ENCODE measurements at places on chromosomes 2 and 18. TPM values are rescaled to one million over a fixed set of nuclear protein-coding genes. Genes with fewer than 3 reads are reported as not detected.

The EPC2 gene
- total RNA-seq: 37.2 TPM

The TMEM178A gene
- 1.5 TPM for total RNA-seq

The MC4R gene
- total RNA-seq: not detected

The SALL3 gene
- not detected for total RNA-seq

DNA sequence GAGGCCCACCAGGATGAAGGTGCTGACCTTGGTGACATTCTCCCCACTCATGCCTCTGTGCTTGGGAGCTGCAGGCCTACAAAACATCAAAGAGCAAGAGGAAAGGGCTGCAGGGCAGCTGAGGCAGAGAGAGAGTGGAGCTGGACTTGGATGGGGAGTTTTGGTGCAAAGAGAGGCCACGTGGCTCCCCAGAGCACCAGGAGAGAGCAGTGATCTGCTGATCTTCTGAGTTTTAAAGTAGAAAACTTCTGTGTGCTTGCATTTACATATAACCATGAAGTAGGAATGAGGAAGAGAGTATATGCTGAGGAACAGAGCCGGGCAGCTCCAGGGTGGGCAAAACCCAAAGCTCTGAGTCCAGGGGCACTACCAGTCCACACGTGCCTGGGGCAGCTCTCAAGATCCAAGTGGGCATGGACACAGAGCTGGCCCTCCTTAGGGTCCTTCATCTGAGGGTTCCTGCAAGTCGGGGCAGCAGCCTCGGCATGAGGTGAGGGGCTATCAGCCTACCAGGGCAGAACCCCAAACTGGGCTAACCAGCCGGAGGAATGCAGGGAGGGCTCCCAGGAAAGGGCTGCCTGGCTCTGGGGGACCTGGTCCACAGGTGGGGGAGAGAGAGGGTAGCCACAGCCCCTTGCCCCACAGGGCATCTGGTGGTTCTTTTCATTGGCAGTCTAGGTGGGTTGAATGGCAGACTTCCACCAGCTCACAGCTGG lies at the start of gene OR6B2:
Gene OR6B2 (minus strand): TSS at position 51 of the 716 bp plus-strand sequence. CDS start 0 bp downstream, at position 51.
- H3K4me1 ChIP-seq: peaks cover 6% of the 10 kb centered on the region
- H3K27ac ChIP-seq: no peak within 1 kb of the TSS
- peaks cover 1% of the 10 kb centered on the region for H3K36me3 ChIP-seq
- no peak within 1 kb of the TSS for H3K4me3 ChIP-seq
- peaks cover 43% of the 10 kb centered on the region for H3K27me3 ChIP-seq
- no peak for DNase-seq

GRCh38 chr2:159202568-159203071 lies 83.9 kb downstream of the WDSUB1 start:
- H3K4me1 ChIP-seq: peaks cover 10% of the 10 kb centered on the region
- no peak for DNase-seq
- no peaks in the 10 kb centered on the region for H3K36me3 ChIP-seq
- H3K27ac ChIP-seq: no peak overlapping the region
- H3K4me3 ChIP-seq: no peak overlapping the region

The TUBA3E gene
- total RNA-seq: not detected

- peaks cover 6% of the 10 kb centered on the region for H3K4me1 ChIP-seq
- H3K27ac ChIP-seq: no peak overlapping the region
- no peaks in the 10 kb centered on the region for H3K36me3 ChIP-seq
- no peaks in the 10 kb centered on the region for H3K27me3 ChIP-seq
- DNase-seq: no peak
Measured at GRCh38 chr2:202773301-202773973, 98.1 kb downstream of the ICA1L start.

The LCLAT1 gene
- 46.6 TPM for total RNA-seq

- H3K27ac ChIP-seq: no peak overlapping the region
- no peaks in the 10 kb centered on the region for H3K4me1 ChIP-seq
- H3K4me3 ChIP-seq: no peak overlapping the region
Measured at GRCh38 chr18:40864846-40865245, 1090.2 kb upstream of the PIK3C3 start.

DNA sequence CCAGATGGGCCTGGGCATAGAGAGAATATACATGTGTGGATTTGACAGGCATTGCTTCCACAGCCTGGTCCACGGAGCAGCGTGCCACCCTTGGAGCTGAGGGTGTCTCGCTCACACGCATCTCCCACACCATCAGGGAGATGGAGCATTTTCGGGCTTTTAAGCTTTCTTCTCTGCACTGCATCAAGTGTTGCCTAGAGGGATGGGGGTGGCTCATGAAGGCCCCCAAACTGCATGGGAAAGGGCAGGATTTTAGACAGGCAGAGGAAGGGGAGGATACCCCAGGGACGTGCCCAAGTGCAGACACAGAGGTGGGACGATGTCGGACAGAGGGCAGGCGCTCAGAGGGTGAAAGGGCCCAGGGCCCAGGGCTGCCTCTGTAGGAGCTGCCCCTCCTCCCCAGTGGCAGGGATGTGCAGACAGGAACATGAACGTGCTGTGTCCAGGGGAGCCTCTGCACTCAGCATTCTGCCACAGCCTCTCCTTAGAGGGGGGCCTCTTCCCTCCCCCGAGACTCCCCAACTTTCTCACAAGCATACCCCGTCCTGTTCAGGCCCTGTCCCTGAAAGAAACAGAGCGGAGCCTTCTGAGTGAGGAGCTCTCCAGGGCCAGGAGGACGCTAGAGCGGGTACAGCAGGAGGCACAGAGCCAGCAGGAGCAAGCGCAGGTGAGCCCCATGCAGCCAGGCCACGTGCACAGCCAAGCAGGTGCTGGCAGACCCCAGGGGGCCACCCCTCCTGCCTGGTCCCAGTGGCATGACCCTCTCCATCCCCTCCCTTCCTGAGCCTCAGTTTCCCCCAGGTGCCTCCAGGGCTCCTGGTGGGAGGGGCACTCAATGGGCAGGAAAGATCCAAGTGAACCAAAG lies 42.9 kb upstream of the SNED1 start:
- DNase-seq: no peak
- no peak overlapping the region for H3K4me3 ChIP-seq
- no peak overlapping the region for H3K27ac ChIP-seq
- no peaks in the 10 kb centered on the region for H3K4me1 ChIP-seq

GRCh38 chr2:20171445-20171977 lies 53.4 kb downstream of the SDC1 start:
- H3K4me1 ChIP-seq: no peaks in the 10 kb centered on the region
- no peak overlapping the region for H3K27ac ChIP-seq
- H3K4me3 ChIP-seq: no peak overlapping the region
- DNase-seq: no peak

DNA sequence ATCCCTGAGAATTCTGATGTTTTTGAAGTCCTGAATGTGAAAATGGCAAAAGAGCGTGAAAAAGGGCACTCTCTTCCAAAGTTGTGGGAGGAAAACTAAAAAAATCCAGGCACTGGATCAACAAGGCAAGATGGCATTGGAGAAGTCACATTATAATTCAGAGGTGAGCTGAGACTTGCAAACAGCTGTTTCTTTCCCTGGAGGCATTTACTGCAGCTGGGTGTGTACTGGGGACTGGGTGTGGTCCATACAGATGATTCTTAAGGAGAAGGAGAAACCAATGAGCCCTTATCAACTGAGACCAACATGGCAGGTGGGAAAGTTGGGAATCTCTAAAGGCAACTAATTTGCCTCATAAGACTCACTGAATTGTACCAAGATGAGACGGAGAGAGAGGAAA lies 313.9 kb downstream of the TRIB2 start:
- no peaks in the 10 kb centered on the region for H3K36me3 ChIP-seq
- DNase-seq: no peak
- no peak overlapping the region for H3K27ac ChIP-seq

- H3K4me3 ChIP-seq: no peak overlapping the region
- H3K4me1 ChIP-seq: peaks cover 22% of the 10 kb centered on the region
- DNase-seq: no peak
- no peaks in the 10 kb centered on the region for H3K27me3 ChIP-seq
- H3K27ac ChIP-seq: no peak overlapping the region
Measured at GRCh38 chr18:12597760-12598159, 60.1 kb downstream of the SPIRE1 start.

The MDH1 gene
- total RNA-seq: 171 TPM

- H3K27me3 ChIP-seq: peaks cover 12% of the 10 kb centered on the region
- no peaks in the 10 kb centered on the region for H3K4me1 ChIP-seq
- H3K4me3 ChIP-seq: no peak overlapping the region
- H3K36me3 ChIP-seq: no peaks in the 10 kb centered on the region
Measured at GRCh38 chr2:219671279-219671678, 43.8 kb downstream of the SLC4A3 start.

The PDK1 gene
- total RNA-seq: 33.6 TPM

GRCh38 chr2:23464156-23464555 lies 79.2 kb downstream of the KLHL29 start:
- no peak overlapping the region for H3K27ac ChIP-seq
- H3K36me3 ChIP-seq: no peaks in the 10 kb centered on the region
- H3K27me3 ChIP-seq: no peaks in the 10 kb centered on the region
- no peak for DNase-seq
- H3K4me3 ChIP-seq: no peak overlapping the region

DNA sequence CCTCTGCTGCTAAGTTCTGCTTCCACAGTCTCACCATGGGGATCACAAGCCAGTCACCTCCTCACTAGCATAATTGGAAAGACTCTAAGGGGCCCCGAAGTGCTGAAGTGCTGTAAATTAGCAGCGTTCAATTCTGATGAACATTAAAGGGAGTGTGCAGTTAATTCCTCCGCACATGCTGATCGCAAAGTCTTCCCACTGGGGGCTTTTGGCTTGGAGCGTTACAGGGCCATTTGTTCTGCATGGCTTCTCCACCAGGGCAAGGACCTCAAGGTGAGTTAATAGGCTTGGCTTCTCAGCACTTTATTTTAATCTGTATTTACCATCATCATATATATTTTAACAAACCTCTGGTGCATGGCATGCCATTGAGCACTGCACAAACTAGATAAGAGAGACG lies 216.3 kb upstream of the PARD3B start:
- no peaks in the 10 kb centered on the region for H3K36me3 ChIP-seq
- no peak overlapping the region for H3K27ac ChIP-seq
- H3K27me3 ChIP-seq: no peaks in the 10 kb centered on the region

- H3K4me1 ChIP-seq: no peaks in the 10 kb centered on the region
- no peak overlapping the region for H3K4me3 ChIP-seq
Measured at GRCh38 chr2:118548880-118549488, 298.5 kb downstream of the EN1 start.

DNA sequence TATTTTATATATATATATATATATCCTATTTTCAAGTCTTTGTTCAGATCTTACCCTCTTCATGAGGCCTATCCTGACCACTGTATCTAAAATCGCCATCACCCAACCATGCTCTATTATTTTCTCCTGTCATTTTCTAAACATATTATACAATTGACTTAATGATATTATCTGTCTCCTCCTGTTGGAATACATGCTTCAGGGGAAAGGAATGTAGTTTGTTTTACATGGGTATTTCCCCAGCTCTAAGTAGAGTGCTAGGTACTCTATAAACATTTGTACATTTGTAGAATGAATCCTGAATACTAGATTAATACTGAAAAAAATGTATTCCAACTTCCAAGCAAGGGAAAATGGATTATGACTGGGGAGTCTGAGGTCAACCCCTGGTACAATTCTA lies 26.2 kb downstream of the TTC21B start:
- no peaks in the 10 kb centered on the region for H3K4me1 ChIP-seq
- no peak overlapping the region for H3K4me3 ChIP-seq
- DNase-seq: no peak
- no peaks in the 10 kb centered on the region for H3K27me3 ChIP-seq

GRCh38 chr18:49591775-49592174 lies 29.9 kb downstream of the LIPG start:
- H3K4me3 ChIP-seq: no peak overlapping the region
- no peaks in the 10 kb centered on the region for H3K4me1 ChIP-seq
- peaks cover 7% of the 10 kb centered on the region for H3K27me3 ChIP-seq
- H3K36me3 ChIP-seq: no peaks in the 10 kb centered on the region
- no peak overlapping the region for H3K27ac ChIP-seq
- no peak for DNase-seq

DNA sequence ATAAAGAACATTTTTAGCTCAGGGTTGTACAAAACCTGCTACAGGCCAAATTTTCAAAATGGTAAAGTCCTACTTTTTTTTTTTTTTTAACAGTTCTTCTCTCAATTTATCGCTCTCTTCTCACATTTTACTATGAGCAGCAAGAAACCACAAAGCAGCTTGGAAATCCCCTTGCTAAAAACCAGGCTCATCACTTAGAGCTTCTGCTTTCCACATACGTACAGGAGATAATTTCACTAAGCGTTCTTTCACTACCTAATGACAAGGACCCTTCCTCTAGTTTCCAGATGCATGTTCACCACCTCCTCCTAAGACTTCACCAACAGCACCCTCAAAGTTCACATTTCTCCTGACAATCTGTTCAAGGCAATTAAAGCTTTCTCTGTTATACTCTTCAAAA lies 294.9 kb upstream of the CYRIA start:
- no peaks in the 10 kb centered on the region for H3K27me3 ChIP-seq
- no peak for DNase-seq
- no peak overlapping the region for H3K27ac ChIP-seq
- no peak overlapping the region for H3K4me3 ChIP-seq
- no peaks in the 10 kb centered on the region for H3K36me3 ChIP-seq

The TLX2 gene
- 2.4 TPM for total RNA-seq

- no peak overlapping the region for H3K4me3 ChIP-seq
- H3K27me3 ChIP-seq: no peaks in the 10 kb centered on the region
- no peaks in the 10 kb centered on the region for H3K36me3 ChIP-seq
- H3K4me1 ChIP-seq: no peaks in the 10 kb centered on the region
- no peak overlapping the region for H3K27ac ChIP-seq
Measured at GRCh38 chr2:69624131-69624530, 19.4 kb downstream of the AAK1 start.

GRCh38 chr2:23420091-23420839 lies 35.3 kb downstream of the KLHL29 start:
- no peak overlapping the region for H3K27ac ChIP-seq
- H3K4me1 ChIP-seq: no peaks in the 10 kb centered on the region
- no peak for DNase-seq
- no peak overlapping the region for H3K4me3 ChIP-seq
- H3K36me3 ChIP-seq: no peaks in the 10 kb centered on the region

- H3K4me3 ChIP-seq: peak overlapping the region; percentile 92
- peaks cover 57% of the 10 kb centered on the region for H3K4me1 ChIP-seq
- H3K36me3 ChIP-seq: peaks cover 13% of the 10 kb centered on the region
- no peaks in the 10 kb centered on the region for H3K27me3 ChIP-seq
Measured at GRCh38 chr2:69645921-69646320, 2.4 kb upstream of the AAK1 start.

DNA sequence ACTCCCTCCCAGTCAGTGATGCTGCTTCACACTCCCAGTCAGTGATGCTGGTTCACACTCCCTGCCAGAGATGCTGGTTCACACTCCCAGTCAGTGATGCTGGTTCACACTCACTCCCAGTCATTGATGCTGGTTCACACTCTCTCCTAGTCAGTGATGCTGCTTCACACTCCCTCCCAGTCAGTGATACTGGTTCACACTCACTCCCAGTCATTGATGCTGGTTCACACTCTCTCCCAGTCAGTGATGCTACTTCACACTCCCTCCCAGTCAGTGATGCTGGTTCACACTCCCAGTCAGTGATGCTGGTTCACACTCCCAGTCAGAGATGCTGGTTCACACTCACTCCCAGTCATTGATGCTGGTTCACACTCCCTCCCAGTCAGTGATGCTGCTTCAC lies 34.3 kb upstream of the KCNG2 start:
- H3K36me3 ChIP-seq: peaks cover 8% of the 10 kb centered on the region
- no peak for DNase-seq

The PIEZO2 gene
- total RNA-seq: not detected
